ENCODE measurements at places on chromosomes 4 and X. TPM values are rescaled to one million over a fixed set of nuclear protein-coding genes. Genes with fewer than 3 reads are reported as not detected.

Gene SSX2B
- total RNA-seq: not detected

GRCh38 chrX:48613502-48614160, 16.3 kb downstream of the WDR13 start:
- H3K27ac ChIP-seq: no peak overlapping the region
- DNase-seq: no peak
- H3K27me3 ChIP-seq: no peaks in the 10 kb centered on the region
- H3K4me3 ChIP-seq: no peak overlapping the region
- H3K36me3 ChIP-seq: no peaks in the 10 kb centered on the region
- no peaks in the 10 kb centered on the region for H3K4me1 ChIP-seq

GRCh38 chr4:173002830-173003561, 165.6 kb upstream of the GALNT7 start:
- H3K4me1 ChIP-seq: peaks cover 3% of the 10 kb centered on the region
- no peaks in the 10 kb centered on the region for H3K36me3 ChIP-seq
- H3K27ac ChIP-seq: no peak overlapping the region
- no peaks in the 10 kb centered on the region for H3K27me3 ChIP-seq

Gene SULT1E1
- 0.25 TPM for total RNA-seq

DNA sequence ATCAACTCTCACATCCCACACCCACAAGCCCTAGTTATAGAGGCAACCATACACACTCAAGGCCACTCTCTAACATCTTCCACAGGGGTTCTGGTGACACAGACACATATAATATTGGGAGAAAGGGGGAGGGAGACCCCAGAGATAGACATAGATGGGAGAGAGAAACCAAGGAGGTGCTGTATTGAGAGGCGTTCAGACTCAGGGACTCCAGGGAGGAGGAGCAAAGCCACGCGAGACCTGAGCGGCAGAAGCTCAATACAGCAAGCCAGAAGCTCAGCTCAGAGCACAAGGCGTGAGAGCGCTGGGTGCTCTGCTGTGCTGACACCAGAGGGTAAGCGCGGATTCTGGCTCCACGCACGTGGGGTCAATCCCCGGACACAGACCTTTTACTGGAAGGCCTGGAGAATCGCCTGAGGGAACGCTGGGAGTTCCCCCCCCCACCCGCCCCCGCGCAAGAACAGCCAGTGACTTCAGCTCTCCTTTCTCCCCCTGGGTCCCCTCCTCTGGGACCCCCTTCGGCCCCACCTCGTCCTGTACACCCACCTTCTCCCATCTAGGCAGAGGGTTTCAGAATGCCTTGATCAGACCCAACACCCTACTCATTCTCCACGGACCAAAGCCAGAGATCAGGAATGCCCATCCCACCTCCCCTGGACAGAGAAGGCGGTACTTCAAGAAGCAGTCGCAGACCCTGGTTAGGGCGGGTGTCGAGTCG, 8.7 kb downstream of the MSX1 start:
- H3K4me3 ChIP-seq: no peak overlapping the region
- DNase-seq: no peak
- H3K27ac ChIP-seq: no peak overlapping the region
- H3K4me1 ChIP-seq: peaks cover 7% of the 10 kb centered on the region

Gene IL3RA
- total RNA-seq: 0.12 TPM

Gene BCORL1
- total RNA-seq: 36.7 TPM

GRCh38 chr4:155207534-155208257, 740 bp upstream of the NPY2R start:
- no peak for DNase-seq
- no peaks in the 10 kb centered on the region for H3K4me1 ChIP-seq
- H3K27ac ChIP-seq: no peak overlapping the region
- no peaks in the 10 kb centered on the region for H3K27me3 ChIP-seq

Gene PAGE5
- not detected for total RNA-seq

Gene TLR6
- 4.6 TPM for total RNA-seq

DNA sequence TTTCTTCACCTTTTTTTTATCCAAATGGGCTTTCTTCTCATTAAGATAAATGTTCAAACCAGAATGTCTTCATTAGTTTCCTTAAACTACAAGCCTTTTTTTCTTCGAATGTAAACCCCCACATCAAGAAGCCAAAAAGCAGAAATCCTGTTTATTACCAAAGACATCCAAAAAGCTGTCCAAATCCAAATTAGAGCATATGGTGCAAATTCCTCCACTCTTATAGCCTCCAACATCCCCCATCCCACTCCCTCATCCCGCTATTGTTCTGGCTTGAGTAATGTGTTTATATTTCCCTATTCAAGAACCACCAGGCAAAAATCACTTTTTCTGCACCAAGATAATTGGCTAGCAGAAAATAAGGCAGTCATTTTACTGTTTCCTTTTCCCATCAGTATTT, 315.1 kb upstream of the ADGRL3 start:
- H3K36me3 ChIP-seq: no peaks in the 10 kb centered on the region
- no peaks in the 10 kb centered on the region for H3K4me1 ChIP-seq
- H3K27ac ChIP-seq: no peak overlapping the region
- H3K27me3 ChIP-seq: no peaks in the 10 kb centered on the region
- H3K4me3 ChIP-seq: no peak overlapping the region

DNA sequence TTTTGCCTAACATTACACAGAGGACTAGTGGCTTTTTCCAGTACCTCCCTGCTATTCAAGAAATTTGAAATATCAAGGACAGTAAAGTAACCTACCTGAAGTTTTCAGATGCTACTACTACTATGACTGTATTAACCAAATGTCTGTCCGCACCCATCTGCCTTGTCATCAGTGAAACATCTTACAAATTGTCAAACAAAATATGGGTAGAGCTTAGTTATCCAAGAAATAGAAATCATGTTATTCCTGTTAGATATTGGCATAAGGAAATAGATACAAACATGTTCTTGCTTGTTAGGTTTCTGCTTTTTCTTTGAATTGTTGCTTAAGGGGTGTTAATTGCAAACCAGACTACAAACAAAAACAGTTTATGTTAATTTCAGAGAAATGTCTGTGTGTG, 63.9 kb downstream of the PLS3 start:
- no peak for DNase-seq
- no peaks in the 10 kb centered on the region for H3K4me1 ChIP-seq

Gene LPAR4
- 3.0 TPM for total RNA-seq

DNA sequence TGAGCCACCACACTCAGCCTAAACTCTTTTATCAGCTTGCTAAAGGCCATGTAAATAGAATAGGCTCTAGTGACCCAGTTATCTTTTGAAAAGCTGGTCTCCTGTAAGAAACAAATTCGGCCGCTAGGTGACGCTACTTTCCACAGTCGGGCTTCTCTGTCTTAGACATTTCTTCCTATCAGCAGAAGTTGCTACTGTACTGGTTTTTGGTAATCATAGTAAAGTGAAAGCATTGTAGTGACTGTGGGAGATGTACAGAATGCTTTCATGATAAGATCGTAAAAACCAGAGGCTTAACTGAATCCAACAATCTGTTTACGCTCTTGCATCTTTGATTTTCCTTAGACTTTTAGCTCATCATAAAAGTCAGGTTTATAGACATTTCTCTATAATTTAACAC, 82.6 kb downstream of the GK start:
- H3K36me3 ChIP-seq: no peaks in the 10 kb centered on the region
- H3K4me1 ChIP-seq: no peaks in the 10 kb centered on the region
- H3K27ac ChIP-seq: no peak overlapping the region

GRCh38 chrX:23202326-23202725, 132.3 kb upstream of the PTCHD1 start:
- no peak overlapping the region for H3K4me3 ChIP-seq
- no peak overlapping the region for H3K27ac ChIP-seq
- DNase-seq: no peak
- H3K4me1 ChIP-seq: no peaks in the 10 kb centered on the region

DNA sequence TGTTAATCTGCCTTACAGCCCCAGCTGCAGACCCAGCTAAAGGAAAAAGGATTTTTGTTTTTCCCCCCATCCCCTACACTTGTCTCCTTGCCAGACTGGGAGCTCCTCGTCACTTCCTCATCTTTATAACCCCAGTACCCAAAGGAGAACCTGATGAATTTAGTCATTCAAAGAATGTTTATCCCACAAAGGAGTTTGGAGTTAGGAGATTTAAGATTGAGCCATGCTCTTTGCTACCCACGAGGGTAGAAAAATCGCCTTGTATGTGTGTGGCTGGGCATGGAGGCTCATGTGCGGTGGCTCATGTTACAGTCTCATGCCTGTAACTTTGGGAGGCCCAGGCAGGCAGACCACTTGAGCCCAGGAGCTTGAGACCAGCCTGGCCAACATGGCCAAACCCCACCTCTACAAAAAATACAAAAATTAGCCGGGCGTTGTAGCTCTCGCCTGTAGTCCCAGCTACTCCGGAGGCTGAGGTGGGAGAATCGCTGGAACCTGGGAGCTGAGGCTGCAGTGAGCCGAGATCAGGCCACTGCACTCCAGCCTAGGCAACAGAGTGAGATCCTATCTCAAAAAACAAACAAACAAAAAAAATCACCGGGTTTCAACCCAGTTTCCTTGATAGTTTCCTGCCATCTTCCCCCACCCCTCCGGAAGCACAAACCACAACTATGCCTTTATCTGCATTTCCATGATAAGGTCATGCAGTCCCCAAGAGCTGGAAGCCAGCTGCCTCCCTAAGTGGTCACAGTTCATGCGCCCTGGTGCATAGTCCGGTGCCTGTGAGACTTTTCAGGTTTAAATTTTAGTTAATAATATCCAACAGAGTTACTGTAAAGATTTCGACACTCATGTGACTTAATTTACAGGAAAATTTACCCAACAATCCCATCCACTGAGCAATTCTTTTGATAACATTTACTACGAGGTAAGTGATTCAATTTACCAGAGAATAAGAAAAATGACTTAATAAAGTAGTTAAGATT, 1.5 kb downstream of the CFAP97 start:
- H3K4me3 ChIP-seq: no peak overlapping the region
- H3K36me3 ChIP-seq: no peaks in the 10 kb centered on the region
- peaks cover 3% of the 10 kb centered on the region for H3K4me1 ChIP-seq
- no peaks in the 10 kb centered on the region for H3K27me3 ChIP-seq

GRCh38 chr4:102807345-102807744, 20.0 kb downstream of the UBE2D3 start:
- no peak overlapping the region for H3K4me3 ChIP-seq
- H3K27ac ChIP-seq: no peak overlapping the region
- no peaks in the 10 kb centered on the region for H3K27me3 ChIP-seq
- DNase-seq: no peak
- peaks cover 6% of the 10 kb centered on the region for H3K4me1 ChIP-seq
- no peaks in the 10 kb centered on the region for H3K36me3 ChIP-seq

GRCh38 chr4:95825546-95825945, 14.3 kb upstream of the PDHA2 start:
- no peak overlapping the region for H3K4me3 ChIP-seq
- no peak overlapping the region for H3K27ac ChIP-seq
- no peak for DNase-seq
- H3K36me3 ChIP-seq: no peaks in the 10 kb centered on the region
- no peaks in the 10 kb centered on the region for H3K4me1 ChIP-seq
- H3K27me3 ChIP-seq: no peaks in the 10 kb centered on the region

GRCh38 chr4:15756361-15756861, 21.7 kb upstream of the CD38 start:
- H3K27me3 ChIP-seq: no peaks in the 10 kb centered on the region
- H3K36me3 ChIP-seq: no peaks in the 10 kb centered on the region
- H3K4me1 ChIP-seq: no peaks in the 10 kb centered on the region
- H3K27ac ChIP-seq: no peak overlapping the region
- H3K4me3 ChIP-seq: no peak overlapping the region

Gene CT55
- not detected for total RNA-seq

DNA sequence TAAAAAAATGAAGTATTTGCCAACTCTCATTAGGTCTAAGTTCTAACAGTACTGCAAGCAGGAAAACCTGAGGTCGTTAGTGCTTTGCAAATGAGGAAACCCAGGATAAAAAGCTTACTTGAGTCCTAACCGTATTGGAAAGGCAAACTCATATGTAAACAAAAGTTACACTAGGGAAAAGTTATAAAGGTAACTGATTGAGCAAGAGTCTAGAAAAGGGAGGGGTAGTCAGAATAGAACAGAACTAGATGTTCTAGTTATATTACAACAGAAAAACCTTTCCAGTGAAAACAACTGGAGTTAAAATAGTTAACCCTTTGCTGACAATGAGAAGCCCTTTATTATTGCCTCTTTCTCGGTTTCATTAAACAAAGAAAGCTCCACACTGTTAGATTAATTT, 66.4 kb upstream of the MAOA start:
- no peaks in the 10 kb centered on the region for H3K27me3 ChIP-seq
- H3K4me3 ChIP-seq: no peak overlapping the region
- no peak for DNase-seq
- no peak overlapping the region for H3K27ac ChIP-seq
- no peaks in the 10 kb centered on the region for H3K36me3 ChIP-seq

DNA sequence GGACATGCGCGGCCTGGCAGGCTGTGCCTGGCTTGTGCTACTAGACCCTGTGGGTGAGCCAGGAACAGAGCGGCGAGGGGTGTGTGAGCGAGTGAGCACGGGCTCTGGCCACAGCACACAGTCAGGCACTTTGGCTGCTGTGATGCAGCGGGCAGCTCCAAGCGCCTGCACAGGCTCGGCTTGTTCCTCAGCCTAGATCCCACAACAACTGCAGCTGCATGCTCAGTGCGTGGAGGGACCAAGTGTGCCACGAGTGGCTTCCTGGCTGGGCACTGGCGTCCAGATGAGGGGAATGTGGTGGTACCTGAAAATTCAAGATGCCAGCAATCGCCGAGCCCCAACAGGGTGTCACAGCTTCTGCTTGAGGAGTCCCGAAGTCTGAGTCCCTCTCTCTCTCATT, 1056.6 kb downstream of the RAPGEF2 start:
- H3K36me3 ChIP-seq: no peaks in the 10 kb centered on the region
- H3K27ac ChIP-seq: no peak overlapping the region
- no peaks in the 10 kb centered on the region for H3K4me1 ChIP-seq

Gene MAGEA3
- total RNA-seq: not detected

DNA sequence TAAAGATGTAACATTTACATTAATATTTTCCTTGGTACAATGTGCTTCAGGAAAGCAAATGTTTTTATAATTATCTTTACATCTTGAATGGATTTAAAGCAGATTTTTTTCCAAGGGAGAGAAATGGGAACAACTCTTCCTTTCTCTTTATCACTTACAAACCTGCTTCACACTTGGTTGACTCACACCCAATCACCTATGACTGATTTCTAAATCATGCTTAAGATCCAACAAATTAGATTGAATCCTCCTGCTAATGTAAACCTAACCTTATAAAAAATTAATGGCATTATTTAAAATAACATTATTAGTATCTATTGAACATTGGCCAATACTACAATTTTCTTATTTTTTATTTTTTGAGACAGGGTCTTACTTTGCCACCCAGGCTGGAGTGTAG, 127.1 kb downstream of the INPP4B start:
- DNase-seq: no peak
- no peaks in the 10 kb centered on the region for H3K4me1 ChIP-seq
- H3K27me3 ChIP-seq: no peaks in the 10 kb centered on the region
- H3K36me3 ChIP-seq: no peaks in the 10 kb centered on the region
- no peak overlapping the region for H3K4me3 ChIP-seq
- H3K27ac ChIP-seq: no peak overlapping the region

GRCh38 chrX:13485167-13485566, 84.2 kb upstream of the EGFL6 start:
- DNase-seq: no peak
- no peaks in the 10 kb centered on the region for H3K27me3 ChIP-seq
- no peaks in the 10 kb centered on the region for H3K36me3 ChIP-seq
- no peak overlapping the region for H3K4me3 ChIP-seq
